ENCODE measurements at places on chromosomes 2 and 18.

- DNase-seq, result peak; percentile 38
Measured at GRCh38 chr2:96928277-96928781, 58.1 kb downstream of the FAM178B start.

- no peak for DNase-seq
Measured at GRCh38 chr18:63603772-63604171, 16.6 kb downstream of the SERPINB13 start.

GRCh38 chr2:10202131-10202665 is 79.7 kb downstream of the RRM2 start:
- no peak for DNase-seq

- no peak for DNase-seq
Measured at GRCh38 chr2:181174611-181175580, 194.5 kb downstream of the UBE2E3 start.

GRCh38 chr2:136023416-136023815 is 38.0 kb upstream of the DARS1 start:
- no peak for DNase-seq

DNA sequence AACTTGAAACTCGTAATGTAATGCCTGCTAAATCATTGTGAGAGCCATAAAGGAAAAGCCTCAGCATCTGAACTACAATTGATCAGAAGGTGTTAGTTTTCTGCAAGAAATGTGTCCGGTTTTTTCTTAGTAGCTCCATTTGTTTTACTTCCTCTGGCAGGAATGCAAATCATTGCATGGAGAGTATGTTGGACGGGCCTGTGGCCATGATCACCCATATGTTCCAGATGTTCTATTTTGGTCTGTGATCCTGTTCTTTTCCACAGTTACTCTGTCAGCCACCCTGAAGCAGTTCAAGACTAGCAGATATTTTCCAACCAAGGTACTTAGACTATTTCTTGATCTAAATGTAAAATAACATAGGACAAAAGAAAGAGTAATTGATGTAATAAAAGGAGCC is 126.6 kb downstream of the DPP4 start:
- no peak for DNase-seq

DNA sequence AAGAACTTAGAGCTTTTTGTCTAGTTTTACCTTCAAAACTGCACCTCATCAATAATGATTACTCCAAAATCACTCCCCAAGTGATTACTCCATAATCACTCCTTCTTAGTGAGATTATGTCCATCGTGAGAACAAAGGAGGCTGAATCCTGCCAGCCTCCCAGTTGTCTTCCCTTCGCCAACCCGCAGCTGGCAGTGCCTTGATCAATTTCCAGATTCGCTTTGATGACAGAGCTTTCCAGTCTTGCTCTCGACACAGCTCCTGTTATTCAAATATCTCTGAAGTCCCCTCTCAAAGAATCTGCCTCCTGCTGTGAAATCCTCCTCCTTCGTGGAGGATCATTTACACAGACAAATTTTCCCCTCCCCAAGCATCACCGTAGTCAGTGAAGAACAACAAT is 237.7 kb downstream of the EIPR1 start:
- no peak for DNase-seq

GRCh38 chr2:59585655-59586054 is 967.8 kb downstream of the BCL11A start:
- no peak for DNase-seq

DNA sequence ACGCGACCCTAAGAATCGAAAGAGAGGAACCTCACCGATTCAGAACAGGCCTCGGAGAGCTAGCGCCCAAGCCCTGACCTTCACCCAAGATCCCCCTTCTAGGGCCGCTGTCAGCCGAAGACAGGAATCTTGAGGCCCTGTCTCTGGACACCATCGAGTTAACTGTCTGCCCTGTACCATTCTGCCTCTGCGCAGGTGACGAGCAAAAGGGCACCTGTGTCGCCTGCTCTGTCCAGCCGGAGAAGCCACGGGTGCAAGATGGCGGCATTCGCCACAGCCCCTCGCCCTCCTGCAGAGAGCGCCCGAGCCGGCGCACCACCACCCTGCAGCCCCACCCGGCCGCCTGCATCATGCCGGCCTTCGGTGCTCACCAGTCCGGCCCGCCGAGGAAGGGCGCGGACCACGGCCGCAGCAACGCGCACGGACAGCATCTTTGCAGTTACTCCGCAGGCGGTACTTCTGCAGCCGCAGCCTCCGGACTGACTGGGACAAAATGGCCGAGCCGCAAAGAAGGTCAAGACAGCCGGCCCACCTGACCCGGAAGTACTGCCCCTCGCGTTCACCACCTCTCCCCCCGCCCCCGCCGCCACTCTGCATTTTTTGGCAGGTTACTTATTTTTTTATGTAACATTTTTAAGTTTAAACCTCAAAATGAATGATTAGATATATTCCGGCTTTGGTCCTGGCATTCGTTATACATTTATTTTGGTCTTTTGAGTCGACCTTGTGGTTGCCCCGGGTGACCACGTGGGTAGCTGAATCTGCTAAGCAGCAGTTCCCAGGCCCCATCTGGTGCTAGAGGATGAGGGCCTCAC is at the start of gene ATP5F1A:
ATP5F1A (minus strand) TSS at position 496 of the 815 bp plus-strand sequence; CDS start at position 431, 65 bp downstream.
- peak; percentile 87 for DNase-seq

DNA sequence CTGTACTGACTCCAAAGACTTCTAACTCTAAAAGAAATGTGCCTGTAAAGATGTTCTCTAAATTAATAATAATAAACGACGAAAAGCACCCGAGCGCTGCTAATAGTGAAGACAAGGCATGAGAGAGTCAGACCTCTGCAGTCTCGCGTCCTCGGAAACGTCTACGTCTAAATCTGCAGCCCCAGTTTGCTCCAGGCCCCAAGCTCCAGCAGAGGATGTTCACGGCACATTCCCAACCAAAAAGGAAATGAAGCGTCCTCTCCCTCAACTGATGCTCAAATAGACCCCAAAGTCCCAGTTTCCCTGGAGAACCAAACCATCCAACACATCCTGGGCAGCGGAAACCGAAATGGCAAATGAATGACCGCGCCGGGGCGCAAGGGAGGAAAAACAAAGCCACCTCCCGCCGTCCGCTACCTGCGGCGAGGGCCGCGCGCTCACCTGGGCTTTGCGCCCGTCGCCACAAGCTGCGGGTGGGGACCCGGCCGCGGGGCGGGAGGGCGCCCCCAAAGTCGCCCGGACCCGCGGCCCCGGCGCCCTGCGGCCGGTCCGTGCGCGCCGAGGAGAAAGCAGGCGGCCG is 47.1 kb upstream of the CCDC150 start:
- peak; percentile 22 for DNase-seq

DNA sequence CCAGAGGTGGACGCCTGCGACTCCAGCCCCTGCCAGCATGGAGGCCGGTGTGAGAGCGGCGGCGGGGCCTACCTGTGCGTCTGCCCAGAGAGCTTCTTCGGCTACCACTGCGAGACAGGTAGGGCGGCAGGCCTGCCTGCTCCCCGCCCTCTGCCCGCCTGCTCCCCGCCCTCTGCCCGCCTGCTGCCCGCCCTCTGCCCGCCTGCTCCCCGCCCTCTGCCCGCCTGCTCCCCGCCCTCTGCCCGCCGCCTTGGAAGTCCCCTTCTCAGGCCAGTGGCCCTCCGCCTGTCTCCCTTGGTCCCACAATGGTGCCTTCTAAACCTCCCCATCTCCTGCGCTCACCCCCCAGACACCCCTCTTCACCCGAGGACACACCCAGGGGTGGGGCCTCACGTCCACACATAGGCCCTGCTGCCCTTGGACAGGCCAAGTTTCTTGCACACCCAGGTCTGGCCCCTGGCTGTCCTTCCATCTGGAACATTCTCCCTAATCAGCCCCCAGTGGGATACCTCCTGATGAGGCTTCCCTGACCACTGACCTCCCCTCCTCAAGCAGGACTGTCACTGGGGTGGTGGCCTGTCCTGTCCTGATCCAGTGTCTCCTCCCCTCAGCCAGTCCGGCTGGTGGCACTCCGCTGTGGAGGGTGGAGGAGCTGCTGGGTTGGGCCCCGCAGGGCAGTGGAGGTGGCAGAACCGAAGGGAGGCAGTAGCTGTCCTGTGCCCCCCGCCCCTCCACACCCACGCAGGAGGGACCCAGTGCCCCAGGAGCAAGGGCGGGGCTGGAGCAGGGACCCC is 37.9 kb downstream of the MTERF4 start:
- peak; percentile 69 for DNase-seq

- no peak for DNase-seq
Measured at GRCh38 chr2:130346741-130347066, 4.0 kb downstream of the IMP4 start.

- no peak for DNase-seq
Measured at GRCh38 chr2:171794918-171795317, 99.1 kb downstream of the SLC25A12 start.

DNA sequence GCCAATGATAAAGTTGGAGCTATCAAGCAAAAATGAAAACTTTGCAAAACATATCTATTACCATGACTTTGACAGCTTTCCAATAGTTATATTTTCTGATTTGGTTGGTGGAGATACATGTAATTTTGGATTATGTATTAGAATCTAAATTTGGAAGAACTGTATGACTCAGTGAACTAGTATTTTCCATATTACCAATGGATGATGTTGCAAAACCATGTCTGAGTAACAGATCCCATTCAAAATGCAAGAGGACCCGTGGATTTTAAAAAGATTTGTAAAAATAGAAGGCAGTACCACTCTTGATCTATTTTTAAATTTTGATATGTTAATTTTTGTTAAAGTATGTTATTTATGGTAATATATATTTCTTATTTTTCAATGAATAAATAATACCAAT is 83.0 kb downstream of the TAF4B start:
- DNase-seq, result no peak

GRCh38 chr2:161386228-161386824 is 29.8 kb upstream of the TBR1 start:
- DNase-seq, result no peak

DNA sequence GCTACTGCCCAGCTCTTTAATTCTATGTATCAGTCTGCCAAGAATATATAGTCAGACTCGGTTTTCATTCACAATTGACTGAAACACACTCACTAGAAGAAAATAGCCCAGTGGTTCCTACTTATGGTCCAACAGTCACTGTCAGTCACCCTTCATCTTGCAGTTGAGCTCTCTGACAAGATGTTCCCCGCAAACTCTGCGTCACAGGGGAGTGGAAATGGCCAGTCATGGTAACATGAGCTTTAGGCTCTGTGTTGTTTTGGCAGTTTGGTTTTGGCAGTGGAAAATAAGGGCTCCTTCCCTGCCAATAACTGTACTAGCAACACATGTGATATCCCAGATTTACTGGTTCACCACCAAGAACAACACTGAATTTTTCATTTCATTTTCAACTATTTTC is 122.5 kb downstream of the PRPF40A start:
- DNase-seq, result peak; percentile 65

DNA sequence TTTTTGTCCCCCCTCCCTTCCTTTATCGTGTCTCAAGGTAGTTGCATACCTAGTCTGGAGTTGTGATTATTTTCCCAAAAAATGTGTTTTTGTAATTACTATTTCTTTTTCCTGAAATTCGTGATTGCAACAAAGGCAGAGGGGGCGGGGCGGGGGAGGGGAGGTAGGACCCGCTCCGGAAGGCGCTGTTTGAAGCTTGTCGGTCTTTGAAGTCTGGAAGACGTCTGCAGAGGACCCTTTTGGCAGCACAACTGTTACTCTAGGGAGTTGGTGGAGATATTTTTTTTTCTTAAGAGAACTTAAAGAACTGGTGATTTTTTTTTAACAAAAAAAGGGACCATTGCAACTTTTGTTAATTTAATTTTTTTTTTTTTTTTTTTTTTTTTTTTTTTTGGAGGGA is 2.1 kb downstream of the SOX11 start:
- no peak for DNase-seq

- DNase-seq, result no peak
Measured at GRCh38 chr18:41993151-41993550, 38.1 kb downstream of the PIK3C3 start.

- no peak for DNase-seq
Measured at GRCh38 chr18:49884959-49885358, 71.6 kb upstream of the ACAA2 start.

- DNase-seq, result no peak
Measured at GRCh38 chr2:144259332-144259731, 260.6 kb downstream of the ZEB2 start.

DNA sequence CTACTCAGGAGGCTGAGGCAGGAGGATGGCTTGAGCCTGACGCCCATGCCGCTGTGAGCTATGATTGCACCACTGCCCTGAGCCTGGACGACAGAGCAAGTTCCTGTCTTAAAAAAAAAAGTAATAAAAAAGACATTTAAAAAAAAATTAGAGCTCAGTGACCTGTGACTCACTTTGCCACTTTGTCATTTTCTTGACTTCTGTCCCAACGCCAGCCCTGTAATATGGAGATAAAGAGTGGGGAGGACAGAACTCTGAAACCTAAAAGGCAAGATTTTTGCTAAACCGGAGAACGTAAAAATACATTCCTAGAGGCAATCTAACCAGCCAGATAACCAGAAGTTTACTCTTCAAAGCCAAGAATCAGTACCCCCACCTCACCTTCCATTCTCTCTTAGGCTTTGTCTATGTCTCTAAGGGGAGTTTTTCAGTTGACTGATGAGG is 49.0 kb downstream of the PRKRA start:
- no peak for DNase-seq

DNA sequence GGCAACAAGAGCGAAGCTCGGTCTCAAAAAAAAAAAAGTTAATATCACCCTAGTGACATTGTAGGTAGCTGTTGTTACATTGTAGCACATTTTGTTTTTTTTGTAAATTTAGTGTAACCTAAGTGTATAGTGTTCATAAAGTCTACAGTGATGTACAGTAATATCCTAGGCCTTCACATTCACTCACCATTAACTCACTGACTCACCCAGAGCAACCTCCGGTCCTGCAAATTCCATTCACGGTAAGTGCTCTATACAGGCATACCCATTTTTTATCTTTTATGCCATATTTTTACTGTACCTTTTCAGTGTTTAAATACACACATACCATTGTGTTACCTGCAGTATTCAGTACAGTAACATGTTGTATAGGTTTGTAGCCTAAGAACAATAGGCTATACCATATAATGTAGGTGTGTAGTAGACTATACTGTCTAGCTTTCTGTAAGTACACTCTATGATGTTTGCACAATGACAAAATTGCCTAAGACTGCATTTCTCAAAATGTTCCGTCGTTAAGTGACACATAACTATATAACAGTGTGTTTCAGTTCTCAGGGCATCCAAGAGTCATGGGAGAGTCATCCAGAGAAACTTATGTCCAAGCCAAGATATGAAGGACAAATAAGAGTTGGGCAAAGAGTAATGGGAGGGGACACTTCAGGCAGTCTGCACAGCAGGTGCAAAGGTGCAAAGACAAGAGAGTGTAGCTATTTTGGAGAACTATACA is 68.4 kb downstream of the TANK start:
- no peak for DNase-seq

DNA sequence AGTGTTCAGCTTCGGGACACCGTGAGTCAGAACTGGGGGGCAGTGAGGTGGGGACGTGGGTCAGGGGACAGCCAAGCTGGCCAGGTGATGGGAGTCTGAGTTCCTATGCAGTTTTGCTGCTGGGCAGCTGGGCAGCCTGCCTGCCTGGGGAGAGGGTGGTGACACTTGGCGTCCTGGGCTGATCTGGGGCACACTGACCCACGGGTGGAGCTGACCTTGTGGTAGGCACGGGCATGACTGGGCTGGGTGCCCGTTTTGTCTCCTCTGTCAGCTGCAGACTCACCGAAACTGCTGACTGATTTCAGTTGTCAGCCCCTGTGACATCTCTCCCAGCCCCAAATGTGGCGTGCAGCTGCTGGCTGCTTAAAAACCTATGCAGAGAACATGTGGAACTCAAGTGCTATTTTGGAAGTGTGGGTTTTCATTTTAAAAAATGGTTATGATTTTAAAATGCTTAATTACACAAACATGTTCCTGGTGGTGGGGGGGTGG is 32.6 kb upstream of the E2F6 start:
- DNase-seq, result peak; percentile 78

GRCh38 chr2:27496357-27497287 is at the start of gene GCKR:
TSS of gene GCKR (plus strand) at chr2:27496839. CDS start at chr2:27496905, 66 bp downstream.
- peak; percentile 47 for DNase-seq
